Stimulated activated naive CD8-positive, alpha-beta T cell treated with anti-CD3 and anti-CD28 coated beads, Interleukin-15, amount 100 ng/mL, for 72 hours (primary cell): ENCODE measurements at places on chromosomes 5 and 9.
A peak's percentile ranks its signal among the peaks of the same experiment; 100 is the strongest.

DNA sequence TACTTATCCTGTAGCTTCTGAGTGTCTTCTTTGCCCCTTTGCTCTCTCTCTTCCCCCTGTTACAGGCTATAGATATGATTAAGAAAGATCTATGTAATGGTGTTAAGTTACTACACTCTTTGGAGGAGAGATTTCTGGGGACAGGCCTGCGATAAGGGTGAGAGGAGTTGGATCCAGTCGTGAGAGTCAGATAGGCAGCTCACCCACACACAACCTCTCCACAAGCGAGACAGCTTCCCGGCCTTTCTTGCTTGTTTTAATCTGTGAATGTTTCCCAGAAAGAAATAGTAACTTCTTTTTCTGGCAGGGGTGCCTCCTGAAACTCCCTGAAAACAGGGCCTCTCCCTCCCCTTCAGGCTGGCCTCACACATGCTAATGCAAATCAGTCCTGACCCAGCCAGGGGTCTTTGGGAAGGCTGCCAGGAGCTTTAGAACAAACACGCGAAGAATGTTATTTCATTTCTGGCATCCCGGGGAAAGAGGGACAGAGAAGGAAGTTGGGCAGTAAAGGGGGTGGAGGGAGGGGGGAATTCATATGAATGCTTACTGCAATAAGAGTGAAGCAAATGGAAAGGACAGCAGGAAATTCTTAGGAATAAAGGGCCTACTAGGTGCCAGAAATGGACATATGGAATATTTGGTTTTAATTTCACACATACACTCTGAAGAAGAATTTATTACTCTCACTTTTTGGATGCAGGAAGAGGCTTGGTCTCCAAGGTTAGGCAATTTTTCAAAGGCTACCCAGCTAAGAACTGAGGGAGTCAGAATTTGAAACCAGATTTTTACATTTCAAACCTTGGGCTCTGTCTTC, 215.8 kb upstream of the TRIM32 start:
- no peak for DNase-seq

DNA sequence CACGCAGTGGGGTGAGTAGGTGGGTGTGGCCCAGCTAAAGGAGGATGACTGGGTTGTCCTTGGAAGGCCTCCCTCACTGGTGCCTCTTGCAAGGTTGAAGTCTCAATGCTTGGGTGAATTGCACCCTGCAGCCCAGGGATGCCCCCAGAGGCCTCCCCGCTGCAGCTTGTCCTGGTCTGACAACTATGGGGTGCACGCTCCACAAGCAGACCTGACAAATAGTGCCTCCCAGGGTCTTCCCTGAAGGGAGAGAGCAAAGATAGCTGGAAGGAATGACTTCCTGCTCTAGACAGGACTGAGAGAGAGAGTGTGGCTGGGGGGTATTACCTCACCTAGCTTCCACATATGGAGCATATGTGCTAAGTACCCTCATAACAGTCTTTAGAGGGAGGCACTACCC, 1.7 kb downstream of the PSD2 start:
- no peak for DNase-seq

DNA sequence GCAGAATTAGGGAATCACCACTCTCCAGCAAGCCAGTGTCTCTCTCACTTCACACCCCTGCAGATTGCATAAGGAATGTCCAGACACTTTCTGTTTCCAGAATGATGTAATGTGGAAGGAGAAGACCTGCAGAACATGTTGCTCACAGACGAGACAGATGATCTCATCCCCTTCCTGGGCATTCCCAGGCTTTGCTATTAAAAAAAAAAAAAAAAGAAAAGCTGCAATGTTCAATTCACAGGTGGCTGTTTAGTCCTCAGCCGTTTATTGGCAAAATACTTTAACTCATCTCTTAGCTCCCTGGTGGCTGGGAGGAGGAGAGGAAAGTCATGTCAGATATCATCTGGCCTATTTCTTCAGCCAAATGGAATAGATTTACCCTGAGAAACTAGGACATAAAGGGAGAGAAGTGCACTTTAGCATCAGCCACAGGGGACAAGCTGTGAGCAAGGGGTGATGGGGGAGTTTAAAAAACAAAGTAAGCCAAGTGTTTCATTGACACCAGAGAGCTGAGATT, 95.9 kb upstream of the TNC start:
- DNase-seq: no peak

DNA sequence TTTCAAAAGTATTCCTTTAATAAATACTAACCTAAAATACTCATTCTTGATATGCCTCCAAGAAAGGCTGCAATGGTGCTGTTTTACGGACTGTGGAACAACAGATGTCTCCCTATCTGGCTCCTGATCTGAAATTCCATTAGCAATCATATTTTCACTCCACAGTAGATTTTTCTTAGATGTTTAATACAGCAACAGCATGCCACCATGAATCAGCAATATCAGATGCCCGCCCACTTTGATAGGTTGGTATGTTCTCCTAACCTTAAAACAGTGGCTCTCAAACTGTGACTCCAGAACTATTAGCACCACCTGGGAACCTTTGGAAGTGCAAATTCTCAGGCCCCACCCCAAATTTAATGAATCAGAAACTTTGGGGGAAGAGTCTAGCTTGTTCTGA, 110.2 kb downstream of the MLLT3 start:
- DNase-seq: no peak

DNA sequence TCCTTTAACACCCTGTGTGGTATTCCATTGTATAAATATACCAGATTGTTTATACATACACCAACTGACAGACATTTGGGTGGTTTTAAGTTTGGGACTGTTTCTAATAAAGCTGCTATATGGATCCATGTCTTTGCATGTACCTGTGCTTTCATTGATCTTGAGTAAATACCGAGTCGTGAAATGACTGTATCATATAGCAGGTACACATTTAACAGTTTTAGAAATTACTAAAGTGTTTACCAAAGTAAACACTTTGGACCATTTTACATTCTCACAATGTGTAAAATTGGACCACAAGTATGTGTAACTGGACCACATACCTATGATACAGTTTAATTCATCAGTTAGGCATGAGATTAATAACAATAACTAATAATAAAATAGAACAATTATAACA, 175.2 kb downstream of the FBXL17 start:
- no peak for DNase-seq

DNA sequence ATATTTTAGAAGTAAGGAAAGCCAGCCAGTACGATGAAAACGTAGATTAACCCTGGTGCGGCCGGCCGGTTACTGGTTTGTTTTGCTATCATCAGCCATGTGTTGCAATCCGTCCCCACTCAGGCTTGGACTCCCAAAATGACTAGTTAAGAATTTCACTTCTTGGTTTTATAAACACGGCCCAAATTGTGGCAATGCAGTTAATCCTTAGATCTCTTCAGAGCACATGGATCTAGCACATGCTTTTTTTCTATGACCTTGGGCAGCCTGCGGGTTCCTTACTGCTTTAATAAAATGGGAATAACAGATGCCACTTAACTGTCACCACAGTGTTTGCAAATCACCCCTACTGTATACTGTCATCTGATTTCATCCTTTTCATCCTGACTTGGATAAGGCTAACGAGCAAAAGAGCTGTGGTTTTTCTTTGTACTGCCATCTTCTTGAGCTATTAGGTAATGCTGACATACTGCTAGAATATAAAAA, 1.5 kb downstream of the NDFIP1 start:
- DNase-seq: peak; percentile 56

- no peak for DNase-seq
Observed at GRCh38 chr5:147859962-147860640, 18.4 kb upstream of the SCGB3A2 start.

- peak; percentile 85 for DNase-seq
Observed at GRCh38 chr5:55037046-55037771, 13.2 kb downstream of the GZMK start.

- DNase-seq: no peak
Observed at GRCh38 chr5:93902288-93902687, 160.9 kb upstream of the POU5F2 start.

DNA sequence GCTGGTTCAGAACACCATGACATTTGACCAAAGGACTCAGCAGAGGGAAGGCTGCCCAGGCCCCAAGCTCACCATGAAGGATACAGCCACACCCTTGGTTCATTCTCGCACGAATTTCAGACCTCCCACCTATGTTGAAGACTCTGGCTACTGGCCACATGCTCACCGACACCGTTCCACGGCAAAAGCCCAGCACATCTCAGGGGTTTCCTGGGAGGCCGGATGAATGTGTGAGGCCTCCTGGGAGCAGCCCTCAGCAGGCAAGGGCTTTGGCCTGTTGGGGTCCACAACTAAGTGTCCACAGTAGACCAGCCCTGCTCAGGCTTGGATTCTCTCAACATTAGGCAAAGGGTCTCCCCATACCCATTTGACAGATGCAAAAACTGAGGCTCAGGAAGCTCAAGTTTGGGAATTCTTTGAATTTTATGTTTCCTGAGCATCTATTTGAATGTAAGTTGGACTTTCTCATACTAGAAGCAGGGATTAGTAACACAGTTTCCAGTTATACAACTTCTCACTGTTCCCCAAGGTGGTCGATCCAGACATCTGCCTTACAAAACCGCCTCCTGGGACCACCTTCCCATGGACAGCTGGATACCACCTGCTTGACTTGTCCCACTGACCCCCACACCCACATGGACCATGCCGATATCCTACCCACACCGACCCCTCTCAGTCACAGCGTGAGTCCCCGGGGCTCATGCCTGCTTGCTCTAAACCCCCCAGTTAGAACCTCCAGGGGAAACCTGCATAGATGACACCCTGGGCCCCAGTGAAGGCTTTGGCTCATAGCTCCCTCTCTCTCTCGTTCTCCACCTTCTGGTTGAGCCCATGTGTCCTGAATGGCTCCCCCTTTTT, 27.9 kb downstream of the CCT5 start:
- DNase-seq: no peak

DNA sequence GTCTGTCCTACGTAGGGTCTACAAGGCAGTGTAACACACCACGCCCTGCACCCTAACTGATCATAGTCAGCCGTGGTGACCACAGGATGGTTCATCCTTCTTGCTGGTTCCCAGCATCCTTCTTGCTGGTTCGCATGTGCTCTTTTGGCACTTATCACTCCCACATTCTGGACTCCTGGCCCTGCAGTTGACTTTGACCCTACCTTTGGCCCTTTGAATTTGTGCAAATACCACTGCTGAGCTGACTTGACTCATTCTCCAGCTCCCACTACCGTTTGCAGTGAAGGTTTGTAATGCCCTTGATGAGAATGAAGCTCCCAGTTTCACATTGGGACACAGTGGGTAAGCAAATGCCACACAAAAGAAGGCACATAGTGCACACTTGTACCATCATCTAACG, 33.8 kb downstream of the PALM2AKAP2 start:
- DNase-seq: no peak

- peak; percentile 69 for DNase-seq
Observed at GRCh38 chr5:171418316-171418981, 998 bp upstream of the FGF18 start.

DNA sequence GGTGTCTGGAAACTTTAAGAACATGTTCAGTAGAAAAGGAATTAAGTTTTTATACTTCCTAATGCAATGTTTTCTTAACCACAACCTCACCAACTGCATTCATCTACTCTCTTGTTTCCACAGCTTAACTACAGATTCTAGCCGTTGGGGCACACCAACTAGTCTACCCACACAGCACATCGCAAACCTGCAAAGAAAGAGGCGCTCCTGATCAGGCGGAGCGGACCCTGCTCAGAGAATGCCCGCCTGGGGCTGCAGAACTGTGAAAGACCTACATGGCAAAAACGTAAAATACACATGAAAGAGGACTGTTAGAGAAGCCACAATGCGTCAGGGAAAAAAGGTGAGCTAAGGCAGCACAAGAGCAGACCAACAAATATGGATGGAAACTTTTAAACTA, 75.4 kb upstream of the RAPGEF6 start:
- DNase-seq: no peak

DNA sequence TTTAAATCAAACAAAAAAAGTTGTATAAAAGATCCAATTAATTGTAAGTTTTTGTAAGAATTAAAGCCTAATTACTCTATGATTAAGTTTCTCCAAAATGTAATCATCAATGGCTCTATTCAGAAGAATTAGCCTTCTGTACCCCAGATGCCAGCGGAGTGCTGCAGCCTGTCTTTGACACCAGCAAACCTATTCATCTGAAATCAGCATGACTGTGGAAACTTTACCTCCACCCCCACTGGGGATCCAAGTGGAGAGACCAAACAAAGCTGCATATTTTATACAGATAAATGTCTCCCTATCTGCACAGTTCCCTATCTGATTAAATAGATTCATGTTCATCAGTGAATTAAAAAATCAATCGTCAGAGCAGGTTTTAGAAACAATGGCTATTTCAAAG, 426.8 kb downstream of the KIAA0825 start:
- DNase-seq: no peak

- DNase-seq: no peak
Observed at GRCh38 chr5:56479696-56480077, 246.6 kb upstream of the ANKRD55 start.

GRCh38 chr9:99023831-99024230, 80.1 kb downstream of the COL15A1 start:
- no peak for DNase-seq

DNA sequence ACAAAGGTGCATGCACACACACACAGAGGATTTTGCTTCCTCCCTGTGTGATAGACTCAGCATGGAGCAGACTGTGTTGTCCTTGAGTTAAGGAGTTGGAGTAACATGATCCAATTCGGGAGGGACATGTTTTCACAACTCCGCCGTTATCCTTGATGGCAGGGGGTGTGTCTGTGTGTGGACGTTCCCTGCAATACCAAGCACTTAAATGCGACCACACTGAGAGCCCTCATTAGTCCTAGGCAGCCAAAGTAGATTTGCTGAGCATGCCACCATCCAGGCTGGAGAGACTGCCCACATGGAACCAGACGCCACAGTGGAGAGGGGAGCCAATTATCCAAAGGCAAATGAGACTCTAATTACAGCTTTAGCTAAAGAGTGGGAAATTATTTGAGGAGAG, 140.1 kb downstream of the DOCK2 start:
- DNase-seq: no peak

DNA sequence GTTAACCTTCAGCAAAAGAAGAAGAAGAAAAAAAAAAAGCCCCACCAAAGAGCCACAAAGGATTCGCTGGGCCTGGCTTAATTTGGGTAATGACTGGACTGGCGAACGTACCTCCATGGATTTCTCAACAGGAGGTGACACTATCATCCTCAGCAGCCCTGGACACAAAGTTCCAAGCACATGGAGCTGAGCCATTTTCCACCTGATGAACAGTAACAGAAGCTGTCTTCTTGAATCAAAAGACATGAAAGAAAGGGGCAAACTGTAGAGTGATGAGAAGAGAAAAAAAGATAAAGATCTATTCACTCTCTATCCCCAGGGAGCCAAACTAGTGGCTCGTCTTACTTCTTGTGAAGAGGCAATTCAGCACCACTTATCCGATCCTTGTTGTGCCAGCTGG, 150.2 kb upstream of the TRPM3 start:
- no peak for DNase-seq

- DNase-seq: no peak
Observed at GRCh38 chr9:134171316-134172197, 7.2 kb upstream of the RNU6ATAC start.

- no peak for DNase-seq
Observed at GRCh38 chr9:112535811-112536210, 49.2 kb downstream of the KIAA1958 start.

DNA sequence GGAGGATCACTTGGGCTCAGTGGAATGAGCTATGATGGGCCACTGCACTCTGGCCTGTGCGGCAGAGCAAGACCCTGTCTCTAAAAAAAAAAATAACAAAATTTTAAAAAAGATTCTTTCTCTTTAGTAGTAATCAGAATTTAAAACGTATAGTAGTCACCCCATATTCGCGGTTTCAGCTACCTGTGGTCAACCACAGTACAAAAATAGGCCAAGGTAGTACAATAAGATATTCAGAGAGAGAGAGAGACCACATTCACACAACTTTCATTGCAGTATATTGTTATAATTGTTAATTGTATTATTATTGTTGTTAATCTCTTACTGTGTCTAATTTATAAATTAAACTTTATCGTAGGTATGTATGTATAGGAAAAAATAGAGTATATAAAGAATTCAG, 18.7 kb downstream of the INIP start:
- DNase-seq: peak; percentile 26
